Frontal cortex (tissue), 4 donors: ENCODE measurements at places on chromosomes 11 and 22. TPM values are rescaled to one million over a fixed set of nuclear protein-coding genes. Genes with fewer than 3 reads are reported as not detected.

KCNK4 gene
- 1.6 TPM for total RNA-seq

TMEM151A gene
- 9.0 TPM for total RNA-seq

MRGPRX3 gene
- not detected for total RNA-seq

CEND1 gene
- 7.3 TPM for total RNA-seq

MS4A3 gene
- total RNA-seq = 0.41 TPM

SYCE3 gene
- total RNA-seq = not detected

OR51E1 gene
- 0.41 TPM for total RNA-seq

DMC1 gene
- total RNA-seq = 4.5 TPM

LPXN gene
- total RNA-seq = 2.4 TPM

FOLR3 gene
- not detected for total RNA-seq

CWC15 gene
- 53.8 TPM for total RNA-seq

PHOX2A gene
- not detected for total RNA-seq

ZNRF3 gene
- total RNA-seq = 7.3 TPM

OR51E2 gene
- total RNA-seq = under 0.01 TPM

SMIM35 gene
- not detected for total RNA-seq

EFCAB6 gene
- 9.4 TPM for total RNA-seq

C11orf87 gene
- 34.2 TPM for total RNA-seq

OR52A1 gene
- total RNA-seq = under 0.01 TPM

CHRM1 gene
- 14.3 TPM for total RNA-seq
